ENCODE measurements at places on chromosomes 12 and 14. TPM values are rescaled to one million over a fixed set of nuclear protein-coding genes. Genes with fewer than 3 reads are reported as not detected.

TAS2R19 gene
- 1.7 TPM for polyA plus RNA-seq

- peak; percentile 64 for DNase-seq
These were observed 159.8 kb upstream of the DAAM1 start for GRCh38 chr14:59028476-59029202.

DNA sequence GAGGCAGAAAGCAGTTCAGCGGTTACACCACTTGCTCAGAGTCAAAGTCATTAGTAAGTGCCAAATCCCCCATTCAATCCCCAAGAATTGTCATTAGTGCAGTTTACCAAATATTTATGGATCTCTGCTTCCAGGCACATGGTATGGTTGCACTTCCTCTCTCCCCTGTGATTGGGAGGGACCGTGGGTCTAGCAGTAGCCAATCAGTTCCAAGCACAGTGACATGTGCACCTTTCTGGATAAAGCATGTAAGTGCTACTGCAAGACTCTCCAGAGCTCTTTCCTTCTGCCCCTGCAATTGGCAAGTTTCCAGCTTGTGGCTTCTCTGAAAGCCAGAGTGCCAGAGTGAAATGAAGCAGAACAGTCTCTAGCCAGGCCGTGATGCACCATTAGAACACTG is 85.3 kb upstream of the FLRT2 start:
- DNase-seq: no peak

GRCh38 chr14:54590481-54590880 is 23.6 kb downstream of the SAMD4A start:
- no peak for DNase-seq

GRCh38 chr14:60485598-60486251 is at the start of gene C14orf39:
C14orf39 (minus strand) TSS chr14:60486063; CDS start chr14:60485078, 985 bp downstream.
- peak; percentile 69 for DNase-seq
